Suppressor macrophage (primary cell): ENCODE measurements at places on chromosomes 3 and 15.
A peak's percentile ranks its signal among the peaks of the same experiment; 100 is the strongest.

DNA sequence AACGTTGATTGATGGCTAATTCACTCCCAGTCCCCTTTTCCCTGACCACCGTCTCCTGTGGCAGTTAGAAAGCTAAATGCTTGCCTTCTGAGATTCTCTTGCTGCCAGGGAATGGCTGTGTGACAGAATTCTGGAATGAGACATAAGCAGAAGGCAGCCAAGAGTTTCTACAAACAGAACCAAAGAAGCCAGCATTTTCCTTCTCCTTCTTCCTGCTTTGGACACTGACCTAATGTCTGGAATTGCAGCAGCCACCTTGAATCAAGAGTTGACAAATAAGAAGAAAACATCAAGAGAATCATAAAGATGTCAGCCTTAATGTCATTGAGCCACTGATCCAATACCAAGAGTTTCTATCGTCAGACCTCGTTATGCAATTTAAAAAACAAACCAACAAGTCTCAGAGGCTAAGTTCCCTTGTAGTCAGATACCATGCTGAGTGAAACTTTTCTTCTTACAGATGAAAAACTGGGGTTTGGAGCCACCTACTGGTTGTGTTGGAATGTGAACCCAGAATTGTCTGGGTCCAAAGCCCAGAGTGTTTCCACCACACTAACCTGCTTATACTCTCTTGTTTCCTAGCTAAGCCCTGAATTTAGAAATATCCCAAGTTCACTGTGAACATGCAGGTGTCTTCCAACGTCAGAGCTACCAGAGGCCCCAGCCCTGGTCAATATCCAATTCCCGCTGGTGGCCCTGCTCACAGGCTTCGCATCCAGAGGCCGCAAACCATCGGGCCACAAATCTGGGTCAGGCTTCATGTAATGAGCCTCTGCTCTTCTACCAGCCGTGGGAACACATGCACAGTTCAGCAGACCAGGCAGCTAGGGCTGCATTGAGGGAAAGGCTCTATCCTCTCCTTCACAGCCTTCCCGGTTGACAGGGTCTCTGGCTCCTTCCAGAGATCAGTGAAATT, 42.5 kb downstream of the MCF2L2 start:
- peak; percentile 91 for DNase-seq

DNA sequence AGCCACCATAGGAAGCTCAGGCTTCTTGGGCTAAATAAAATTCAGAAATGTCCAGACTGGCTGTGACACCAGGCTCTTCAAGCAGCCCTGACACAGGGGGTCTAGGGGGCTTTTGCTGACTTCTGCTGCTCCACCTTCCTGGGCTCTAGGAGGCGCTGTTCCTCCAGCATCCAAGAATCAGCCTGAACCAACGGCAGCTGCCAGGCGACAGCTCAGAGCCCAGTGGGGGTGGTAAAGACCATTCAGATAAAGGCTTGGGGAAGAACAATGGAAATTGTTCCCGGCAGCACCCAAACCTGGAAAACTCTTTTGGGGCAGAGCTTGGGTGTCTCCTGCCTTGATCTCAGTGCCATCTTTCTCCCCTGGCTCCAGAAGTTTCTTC, 21.6 kb upstream of the PSTPIP1 start:
- peak; percentile 75 for DNase-seq

DNA sequence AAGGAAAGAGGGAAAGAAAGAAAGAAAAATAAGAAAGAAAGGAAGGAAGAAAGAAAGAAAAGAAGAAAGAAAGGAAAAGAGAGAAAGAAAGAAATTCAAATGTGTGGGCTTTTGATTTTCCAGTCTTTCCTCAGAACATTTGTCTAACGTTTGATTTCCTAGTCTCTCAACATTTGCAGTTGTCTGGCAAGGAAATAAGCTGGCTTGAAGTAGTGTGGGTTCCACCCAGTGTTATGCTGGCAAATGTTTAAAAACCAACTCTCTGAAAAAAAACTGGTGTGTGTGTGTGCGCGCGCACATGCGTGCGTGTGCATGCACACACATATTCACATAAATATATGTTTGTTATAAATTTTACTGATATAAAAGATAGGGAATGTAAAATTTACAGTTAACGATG, 54.6 kb upstream of the C3orf49 start:
- DNase-seq = no peak

GRCh38 chr3:143060906-143061305, 58.7 kb upstream of the CHST2 start:
- DNase-seq = peak; percentile 19

- DNase-seq = no peak
Measured at GRCh38 chr15:26065723-26066122, 202.6 kb upstream of the ATP10A start.

DNA sequence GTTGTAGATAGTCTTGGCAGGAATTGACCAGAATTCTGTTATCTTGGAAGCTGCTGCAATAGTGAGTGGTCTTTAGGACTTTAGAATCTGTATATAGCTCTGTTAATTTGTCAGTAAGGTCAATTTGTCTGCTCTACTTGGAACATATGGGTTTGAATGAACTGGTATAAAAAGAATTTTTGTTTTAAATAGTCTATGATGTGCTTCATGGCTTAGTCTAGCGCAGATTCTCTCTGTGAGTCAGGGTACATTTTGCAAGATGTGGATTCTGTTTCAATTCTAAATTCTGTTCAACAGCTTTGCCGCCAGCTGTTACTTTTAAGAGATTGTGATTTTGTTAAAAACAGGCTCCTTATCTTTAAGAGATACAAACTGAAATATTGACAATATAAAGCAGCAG, 135.9 kb upstream of the AGBL1 start:
- no peak for DNase-seq

- no peak for DNase-seq
Measured at GRCh38 chr3:56291953-56292352, 176.3 kb downstream of the ERC2 start.

DNA sequence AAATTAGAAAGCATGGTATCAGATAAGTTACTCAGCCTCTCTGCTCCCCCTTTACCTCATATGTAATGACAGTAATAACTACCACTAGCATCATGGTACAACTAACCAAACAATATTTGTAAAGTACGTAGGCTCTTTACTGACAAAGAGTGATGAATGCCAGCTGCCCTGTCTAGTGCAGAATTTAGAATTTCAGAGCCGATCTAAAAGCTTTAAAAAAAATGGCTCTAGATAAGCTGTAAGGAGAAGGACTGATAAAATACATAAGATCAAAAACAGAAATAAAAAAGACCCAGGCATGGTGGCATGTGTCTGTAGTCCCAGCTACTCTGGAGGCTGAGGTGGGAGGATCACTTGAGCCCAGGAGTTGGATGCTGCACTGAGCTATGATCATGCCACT, 424.1 kb downstream of the MAGI1 start:
- DNase-seq = no peak

GRCh38 chr3:132321304-132321703, 4.1 kb downstream of the ACP3 start:
- no peak for DNase-seq

DNA sequence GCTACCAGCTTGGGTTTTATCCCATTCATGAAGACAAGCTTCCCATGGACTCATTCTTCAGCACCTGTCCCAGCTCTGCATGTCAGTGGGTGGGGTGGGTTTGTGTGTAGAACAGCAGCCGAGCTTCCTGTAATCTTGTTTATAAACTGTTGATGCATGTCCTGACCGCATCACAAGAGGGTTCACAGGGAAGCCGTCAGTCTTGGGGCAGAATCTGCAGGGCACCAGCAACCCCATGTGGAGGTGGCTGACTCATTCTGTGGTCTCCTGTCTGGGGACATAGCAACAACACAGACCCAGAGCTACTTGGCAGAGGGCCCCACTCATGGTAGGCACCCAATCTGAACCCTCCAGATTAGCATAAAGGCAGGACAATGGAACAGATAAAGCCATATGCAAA, 35.6 kb downstream of the DAPK2 start:
- DNase-seq = peak; percentile 85

GRCh38 chr3:49271047-49271446, 6.0 kb downstream of the C3orf62 start:
- DNase-seq = no peak

DNA sequence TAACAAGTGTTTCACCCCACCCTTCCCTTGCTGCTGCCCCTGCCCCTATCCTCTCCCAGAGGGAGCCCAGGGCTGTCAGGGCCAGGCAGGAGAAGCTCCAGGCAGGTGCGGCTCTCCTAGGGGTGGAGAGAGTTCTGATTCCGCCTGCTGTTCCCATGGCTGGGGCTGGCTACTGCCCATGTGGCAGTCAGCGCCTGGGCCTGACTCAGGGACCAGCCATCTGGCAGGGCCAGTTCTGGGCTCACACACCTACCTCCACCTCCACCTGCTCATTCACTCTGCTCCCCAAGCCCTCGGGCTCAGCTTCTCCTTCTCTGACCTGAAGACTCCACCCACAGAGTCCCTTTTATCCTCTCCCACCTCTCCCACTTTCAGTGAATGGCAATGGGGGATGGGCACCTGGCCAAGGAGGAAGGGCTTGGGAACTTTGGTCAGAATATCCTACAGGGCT, 23.4 kb downstream of the AMOTL2 start:
- no peak for DNase-seq

- DNase-seq = no peak
Measured at GRCh38 chr15:96350934-96351724, 20.6 kb downstream of the NR2F2 start.

DNA sequence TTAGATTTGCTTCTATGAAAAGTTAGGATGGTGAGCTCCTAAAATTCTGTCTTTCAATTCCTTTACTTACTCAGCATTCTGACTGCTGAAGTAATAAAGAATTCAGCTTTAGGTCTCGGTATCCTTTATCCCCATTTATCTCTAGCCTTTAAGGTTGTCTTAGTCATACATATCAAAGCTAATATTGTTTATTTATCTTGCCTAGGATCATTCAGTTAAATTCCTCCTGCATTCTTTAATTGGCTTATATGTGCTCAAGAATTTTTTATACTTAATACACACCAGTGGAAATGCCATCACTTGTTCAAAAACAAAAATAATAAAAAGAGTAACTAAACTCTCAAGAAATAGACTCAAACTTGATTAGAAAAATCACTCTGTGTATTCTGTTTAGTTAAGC, 507.0 kb downstream of the ZPLD1 start:
- DNase-seq = no peak

DNA sequence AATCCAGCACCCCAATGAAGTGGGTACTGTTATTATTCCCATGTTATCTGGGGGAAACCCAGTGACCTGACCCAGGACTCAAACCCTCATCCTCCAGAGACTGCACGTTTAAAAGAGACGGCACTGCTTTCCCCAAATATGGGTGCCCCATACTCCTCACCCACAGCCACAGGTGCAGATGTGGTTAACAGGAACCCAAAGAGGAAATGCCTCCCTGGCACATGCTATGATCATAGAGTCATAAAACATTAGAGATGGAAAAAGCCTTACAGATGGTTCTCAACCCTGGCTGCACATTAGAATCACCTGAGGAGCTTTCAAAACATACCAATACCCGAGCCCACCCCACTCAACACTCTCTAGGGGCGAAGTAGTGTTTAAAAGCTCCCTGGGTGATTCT, 111.5 kb downstream of the SEMA5B start:
- DNase-seq = no peak

DNA sequence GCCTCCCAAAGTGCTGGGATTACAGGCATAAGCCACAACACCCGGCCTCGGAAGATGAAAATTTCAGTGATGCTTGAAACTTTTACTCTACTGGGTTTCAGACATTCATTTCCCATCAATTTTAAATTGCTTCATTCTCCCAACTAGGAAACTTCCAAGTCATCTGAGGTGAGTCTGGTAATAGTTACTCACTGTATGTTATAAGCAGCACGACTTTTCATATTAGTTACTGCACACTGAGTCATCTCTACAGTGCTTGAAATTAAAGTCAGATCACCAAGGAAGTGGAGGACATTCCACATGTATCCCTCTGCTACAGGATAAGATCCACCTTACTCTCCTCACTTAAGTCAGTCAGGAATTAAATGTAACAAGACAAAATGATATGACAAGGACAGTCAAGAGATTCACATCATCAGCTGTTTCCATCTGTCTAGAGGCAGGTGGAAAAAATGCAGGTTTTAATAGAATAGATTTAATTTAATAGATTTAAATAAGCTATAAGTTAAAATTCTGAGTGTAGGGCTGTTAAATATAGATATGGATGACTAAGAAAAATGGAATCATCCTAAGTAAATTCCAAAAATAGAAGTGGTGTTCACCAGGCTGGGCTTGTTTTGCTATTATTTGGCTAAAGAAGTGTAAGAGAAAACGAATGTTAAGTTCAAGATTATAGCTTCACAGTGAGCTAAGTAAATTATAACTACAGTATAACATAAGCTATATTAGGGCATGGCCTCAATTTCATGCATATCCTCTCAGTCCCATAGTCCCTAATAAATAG, 104.4 kb downstream of the TMCO5A start:
- no peak for DNase-seq

GRCh38 chr15:81026836-81027599, 26.3 kb downstream of the TLNRD1 start:
- peak; percentile 68 for DNase-seq

DNA sequence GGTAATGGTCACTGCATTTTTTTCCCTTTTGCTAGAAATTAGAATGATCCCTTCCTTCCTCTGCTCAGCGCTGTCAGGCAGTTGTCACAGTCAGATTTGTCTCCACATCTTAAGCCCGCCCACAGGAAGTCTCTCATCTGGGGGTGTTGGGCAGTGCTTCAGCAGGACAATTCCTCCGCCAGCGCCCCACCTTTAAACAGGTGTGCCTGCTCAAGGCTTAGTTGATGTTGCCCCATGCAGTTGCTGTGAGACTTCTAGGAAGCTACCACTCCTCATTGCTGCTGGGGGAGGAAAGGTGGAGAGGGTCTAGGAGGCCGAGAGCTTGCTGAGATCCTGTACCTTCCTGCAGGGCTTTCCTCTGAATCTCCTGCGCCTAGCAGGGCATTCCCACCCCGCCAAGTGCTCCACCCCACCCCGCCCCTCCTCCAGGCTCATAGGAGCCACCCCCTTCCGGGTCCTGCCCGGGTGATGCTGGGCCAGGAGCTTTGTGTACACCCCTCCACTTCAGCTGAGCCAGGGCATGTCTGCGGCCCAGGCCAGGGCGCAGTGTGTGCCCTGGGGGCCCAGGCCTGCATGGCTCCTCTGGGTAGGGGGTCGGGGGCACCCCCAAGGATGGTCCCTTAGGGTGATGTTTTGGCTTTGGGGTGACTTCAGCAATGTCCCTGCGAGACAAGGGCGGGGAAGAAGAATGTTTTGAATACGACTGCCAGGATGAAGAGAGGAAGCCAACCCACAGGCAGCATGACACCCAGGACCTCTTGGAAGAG, 68.7 kb downstream of the TRAK1 start:
- DNase-seq = peak; percentile 43

DNA sequence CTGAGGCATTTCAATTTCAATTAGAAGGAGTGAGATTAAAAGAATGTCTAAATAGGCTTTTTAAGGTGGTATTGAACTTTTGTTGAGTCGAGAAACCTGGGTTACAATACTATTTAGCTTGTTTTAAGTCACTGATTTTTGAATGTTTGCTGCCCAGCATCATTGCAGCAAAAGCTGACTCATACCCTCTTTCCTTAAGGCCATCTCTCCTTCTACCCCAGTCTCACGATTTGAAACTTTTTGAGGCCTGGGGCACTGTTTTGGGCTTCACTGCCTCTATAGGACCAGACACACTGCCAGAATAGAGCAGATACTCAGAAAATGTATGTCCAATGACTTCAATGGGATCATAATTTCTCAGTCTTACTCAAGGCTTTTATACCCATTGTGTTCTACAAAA, 319.6 kb upstream of the TGFBR2 start:
- no peak for DNase-seq
